ENCODE measurements at places on chromosomes 1 and 21. TPM values are rescaled to one million over a fixed set of nuclear protein-coding genes. Genes with fewer than 3 reads are reported as not detected.

RAB3GAP2 gene
- total RNA-seq, result 37.8 TPM

KLHDC7A gene
- total RNA-seq, result not detected

DNA sequence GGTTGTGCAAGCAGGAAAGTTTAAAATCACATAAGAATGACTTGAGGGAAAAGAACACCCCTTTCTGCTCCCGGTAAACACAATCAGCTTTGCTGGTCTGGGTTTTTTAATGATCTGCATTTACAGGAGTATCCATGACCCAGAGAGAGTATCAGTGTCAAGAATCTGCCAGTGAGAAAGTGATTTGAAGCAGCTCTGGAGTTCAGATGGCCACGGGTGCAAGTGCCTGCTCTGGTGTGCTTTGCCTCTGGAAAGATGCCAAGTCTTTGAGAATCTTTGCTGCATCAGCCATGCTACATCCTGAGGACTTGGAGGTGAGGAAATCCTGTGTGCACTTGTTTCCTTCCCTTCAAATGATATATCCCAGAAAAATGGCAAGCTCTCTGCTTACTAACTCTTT lies 18.6 kb upstream of the MYSM1 start:
- DNase-seq, result no peak

LIPI gene
- total RNA-seq, result not detected

PTPRU gene
- total RNA-seq, result 13.3 TPM

GRCh38 chr1:53934170-53934765 lies 11.2 kb downstream of the IFT25 start:
- DNase-seq, result no peak

MRAP gene
- total RNA-seq, result 1.00 TPM

- DNase-seq, result no peak
These were observed 39.4 kb downstream of the GLMN start for GRCh38 chr1:92259350-92259749.

DNA sequence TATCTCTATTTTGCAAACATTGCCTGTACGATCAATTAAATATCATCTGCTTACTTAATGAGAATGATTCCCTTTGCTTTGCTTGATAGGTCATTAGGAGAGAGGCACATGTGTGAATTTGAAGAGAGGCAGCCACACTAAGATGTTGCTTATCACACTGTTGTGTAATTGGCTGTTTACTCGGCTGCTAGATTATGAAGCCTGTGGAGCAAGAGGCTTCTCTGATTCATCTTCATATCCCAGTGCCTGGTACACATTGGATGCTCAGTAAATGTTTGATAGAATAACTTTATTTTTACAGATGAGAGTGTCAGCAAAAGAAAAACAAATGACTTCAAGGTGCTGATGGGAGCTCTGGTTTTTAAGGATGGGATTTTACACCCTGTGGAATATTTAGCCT lies 156.2 kb upstream of the C8B start:
- DNase-seq, result no peak

DNA sequence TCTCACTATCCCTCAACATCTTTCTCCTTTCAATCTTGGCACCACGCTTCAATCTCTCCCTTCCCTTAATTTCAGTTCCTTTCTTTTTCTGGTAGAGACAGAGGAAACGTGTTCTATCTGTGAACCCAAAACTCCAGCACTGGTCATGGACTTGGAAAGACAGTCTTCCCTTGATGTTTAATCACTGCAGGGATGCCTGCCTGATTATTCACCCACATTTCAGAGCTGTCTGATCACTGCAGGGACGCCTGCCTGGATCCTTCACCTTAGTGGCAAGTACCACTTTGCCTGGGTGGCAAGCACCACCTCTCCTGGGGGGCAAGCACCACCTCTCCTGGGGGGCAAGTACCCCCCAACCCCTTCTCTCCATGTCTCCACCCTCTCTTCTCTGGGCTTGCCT lies 27.8 kb downstream of the SELL start:
- DNase-seq, result no peak

VWA1 gene
- total RNA-seq, result 7.8 TPM

C1orf167 gene
- not detected for total RNA-seq

DNA sequence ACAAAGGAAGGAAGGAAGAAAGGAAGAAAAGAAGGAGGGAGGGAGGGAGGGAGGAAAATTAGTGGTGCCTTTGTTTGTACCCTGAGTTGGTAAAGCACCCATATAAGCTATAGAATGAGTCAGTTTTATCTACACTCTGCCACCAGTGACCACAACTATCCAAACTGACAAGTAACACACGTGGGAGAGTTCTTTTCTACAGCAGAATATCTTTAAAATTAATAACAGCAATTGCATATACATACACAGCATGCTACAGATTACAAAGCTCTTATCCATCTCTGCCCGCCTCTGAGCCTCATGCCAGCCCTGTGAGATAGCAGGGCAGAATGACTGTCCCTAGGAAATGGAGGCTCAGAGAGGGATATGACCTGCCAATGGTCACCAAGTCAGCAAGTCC lies 20.3 kb downstream of the CDCP2 start:
- DNase-seq, result no peak

DNA sequence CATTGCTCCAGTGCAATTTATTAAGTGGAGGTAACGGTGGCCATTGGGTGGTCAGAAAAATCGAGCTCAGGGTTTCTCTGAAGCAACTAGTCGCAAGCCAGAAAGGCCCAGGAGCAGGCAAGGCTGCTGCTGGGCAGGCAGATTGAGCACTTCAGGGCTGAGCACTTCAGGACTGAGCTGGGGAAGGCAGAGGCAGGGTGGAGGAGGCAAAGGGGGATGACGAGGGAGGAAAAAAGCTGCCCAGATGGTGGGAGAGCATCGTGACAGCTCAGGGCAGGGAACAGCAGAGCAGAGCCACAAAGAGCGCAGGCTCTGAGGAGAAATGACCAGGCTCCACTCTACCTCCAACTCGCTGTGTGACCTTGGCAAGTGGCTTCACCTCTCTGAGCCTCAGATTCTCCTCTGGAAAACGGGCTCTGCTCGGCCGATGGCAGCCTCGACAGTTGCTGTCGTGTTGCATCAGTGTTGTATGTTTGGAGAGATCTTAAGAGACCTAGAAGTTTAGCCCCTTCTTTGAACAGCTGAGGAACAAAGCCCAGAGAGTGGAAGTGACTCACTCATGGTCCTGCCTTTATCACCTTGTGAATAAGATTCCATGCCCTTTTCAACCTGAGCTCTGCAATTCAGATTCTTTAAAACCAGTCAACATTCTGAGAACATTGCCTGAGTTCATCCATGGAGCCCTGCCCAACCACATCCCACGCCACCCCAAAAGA lies 141.4 kb downstream of the SYF2 start:
- no peak for DNase-seq

DNA sequence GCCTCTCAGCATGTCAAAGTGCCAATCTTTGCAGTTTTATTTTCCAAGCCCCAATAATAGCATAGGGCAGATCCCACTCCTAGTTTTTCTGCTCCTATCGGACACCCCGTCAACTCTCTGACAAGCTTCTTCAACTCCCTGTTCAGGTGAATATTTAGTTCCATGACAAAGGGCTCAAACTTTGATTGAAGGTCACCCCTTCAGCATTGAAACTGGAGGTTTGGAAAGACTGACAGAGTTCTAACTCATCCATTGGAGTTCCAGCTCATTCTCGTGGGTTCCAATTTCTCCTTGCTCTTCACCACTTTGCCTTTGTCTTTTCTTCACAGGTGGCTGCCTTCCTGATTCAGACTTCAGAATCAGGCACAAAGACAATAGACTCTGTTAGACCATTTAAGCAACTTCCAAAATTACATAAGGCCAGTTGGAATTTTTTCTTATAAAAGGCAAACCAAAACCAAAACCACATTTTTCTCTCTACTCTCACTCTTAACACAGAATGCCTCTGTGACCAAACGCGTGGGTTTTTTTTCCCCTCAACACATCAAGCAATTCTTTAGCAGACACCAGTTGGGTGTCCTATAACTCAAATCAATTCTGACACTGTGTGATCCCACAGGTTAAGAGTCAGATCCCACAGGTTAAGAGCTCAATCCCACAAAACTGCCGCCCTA lies 169.3 kb upstream of the USP25 start:
- no peak for DNase-seq

HSD3B2 gene
- not detected for total RNA-seq

OR2L2 gene
- 2.1 TPM for total RNA-seq

DNA sequence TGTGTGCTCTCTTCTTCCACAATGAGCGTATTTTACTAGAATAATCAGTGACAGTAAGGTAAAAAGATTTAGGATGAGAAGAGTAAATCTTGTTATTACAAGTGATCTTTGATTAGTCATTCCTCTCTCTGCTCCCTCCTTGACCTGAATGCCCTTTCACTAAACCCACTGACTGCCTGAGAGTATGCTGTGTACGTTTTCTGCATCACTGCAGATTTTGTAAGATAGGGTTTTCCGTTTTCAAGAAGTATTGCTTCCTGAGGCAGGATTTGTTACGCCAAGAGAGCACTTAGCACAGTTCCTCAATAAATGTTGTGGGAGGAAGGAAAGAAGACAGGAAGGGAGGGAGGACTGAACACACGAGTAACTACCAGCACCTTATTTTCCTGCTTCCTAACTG lies 7.7 kb upstream of the LAMB3 start:
- no peak for DNase-seq

FH gene
- 65.9 TPM for total RNA-seq

ROR1 gene
- total RNA-seq, result 14.0 TPM

MTF1 gene
- total RNA-seq, result 4.4 TPM

GRCh38 chr1:184473176-184473966 lies 86.5 kb downstream of the C1orf21 start:
- DNase-seq, result no peak

DNA sequence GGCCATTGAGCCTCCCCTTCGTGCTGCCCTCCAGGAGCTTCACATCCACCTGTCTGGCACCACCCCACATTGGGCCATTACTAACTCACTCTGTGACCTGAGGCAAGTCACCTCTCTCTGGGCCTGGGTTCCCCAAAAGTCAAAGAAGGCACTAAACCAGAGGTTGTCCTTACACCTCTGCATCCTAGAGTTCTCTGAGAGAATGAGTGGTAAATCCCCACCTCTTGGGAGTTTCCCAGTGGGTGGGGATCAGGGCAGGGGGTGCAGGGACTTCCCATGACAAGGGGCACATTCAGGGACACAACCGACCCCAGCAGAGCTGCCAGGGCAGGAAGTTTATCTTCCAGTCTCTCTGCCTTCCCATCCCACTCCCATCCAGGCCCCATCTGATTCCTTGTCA lies 99.7 kb downstream of the EPHB2 start:
- DNase-seq, result no peak

GRCh38 chr1:44536357-44537209 lies 131.5 kb downstream of the RNF220 start:
- DNase-seq, result no peak

DNA sequence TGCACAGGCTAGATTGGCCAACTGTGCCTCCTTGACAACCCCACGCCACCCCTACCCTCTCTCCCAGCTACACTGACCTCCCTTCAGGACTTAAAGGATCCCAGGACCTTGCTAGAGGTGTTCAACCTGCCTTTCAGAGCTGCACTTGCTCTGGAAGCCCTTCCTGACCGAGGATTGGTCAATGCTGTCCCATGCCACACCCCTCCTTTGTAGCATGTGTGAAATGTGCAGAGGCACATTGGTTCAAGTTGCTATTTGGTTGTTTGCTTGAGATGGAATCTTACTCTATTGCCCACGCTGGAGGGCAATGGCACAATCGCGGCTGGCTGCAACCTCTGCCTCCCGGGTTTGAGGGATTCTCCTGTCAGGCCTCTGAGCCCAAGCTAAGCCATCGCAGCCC lies 21.8 kb downstream of the ACTA1 start:
- peak; percentile 61 for DNase-seq

RAB25 gene
- not detected for total RNA-seq

DNA sequence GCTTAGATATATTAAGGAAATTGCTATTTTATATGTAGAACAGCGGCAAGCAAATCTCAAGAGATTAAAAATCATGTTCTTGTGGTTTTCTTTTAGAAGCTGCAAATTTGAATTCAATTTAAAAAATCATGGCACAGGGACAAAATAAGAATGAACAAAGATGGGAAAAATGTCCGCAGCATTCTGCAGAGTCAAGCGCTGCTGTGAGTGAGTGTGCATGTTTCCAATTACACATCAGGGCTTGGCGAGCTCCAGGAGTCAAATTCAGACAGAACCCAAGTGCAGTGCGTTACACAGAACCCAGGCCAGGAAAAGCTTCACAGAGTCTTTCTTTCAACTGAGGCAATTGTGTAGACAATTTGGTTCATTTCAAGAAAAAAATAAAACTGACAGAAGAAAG lies 33.3 kb upstream of the ERG start:
- no peak for DNase-seq

- no peak for DNase-seq
These were observed 136.5 kb upstream of the ETS2 start for GRCh38 chr21:38669186-38669585.

DNA sequence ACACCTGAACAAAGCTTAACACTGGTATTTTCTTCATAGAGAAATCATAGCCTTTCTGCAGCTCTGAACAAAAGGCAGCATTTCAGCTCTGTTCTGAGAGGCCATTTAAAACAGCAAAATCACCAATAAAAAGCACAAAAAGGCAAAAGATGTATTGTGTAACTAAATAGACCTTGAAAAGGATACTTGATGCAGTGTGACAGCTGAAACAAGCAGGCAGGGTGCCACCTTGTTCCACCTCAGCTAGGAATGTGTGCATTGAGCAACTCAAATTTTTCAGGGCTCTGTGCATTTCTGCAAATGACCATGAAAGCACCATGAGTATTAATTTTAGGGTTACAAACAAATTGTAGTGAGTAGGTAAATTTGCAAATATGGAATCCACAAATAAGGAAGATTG lies 65.8 kb downstream of the RHOU start:
- no peak for DNase-seq

GRCh38 chr1:112677501-112677900 lies 3.0 kb downstream of the MOV10 start:
- DNase-seq, result no peak

All from cerebellum (tissue), 4 donors.